Skin of body (tissue), 3 donors: ENCODE measurements at places on chromosomes 3 and 15.

DNA sequence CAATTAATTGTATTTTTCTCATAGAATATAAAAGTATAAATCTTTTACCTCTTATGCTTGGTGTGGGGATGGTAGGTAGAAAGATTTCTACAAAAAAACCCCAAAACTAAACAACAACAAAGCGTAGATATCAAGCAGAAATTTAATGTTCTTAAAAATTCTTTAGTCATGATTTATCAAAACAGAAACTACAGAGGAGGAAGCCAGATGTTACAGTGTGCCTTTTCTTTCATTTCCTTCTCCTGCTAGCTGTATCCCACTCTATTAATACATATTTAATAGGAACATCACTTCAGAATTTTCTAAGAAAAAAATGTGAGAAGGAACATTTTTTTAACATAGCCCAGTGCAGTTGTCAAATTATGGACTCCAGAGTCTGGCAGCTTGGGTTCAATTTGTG lies 420.6 kb downstream of the TUSC7 start:
- peak; percentile 10 for DNase-seq

DNA sequence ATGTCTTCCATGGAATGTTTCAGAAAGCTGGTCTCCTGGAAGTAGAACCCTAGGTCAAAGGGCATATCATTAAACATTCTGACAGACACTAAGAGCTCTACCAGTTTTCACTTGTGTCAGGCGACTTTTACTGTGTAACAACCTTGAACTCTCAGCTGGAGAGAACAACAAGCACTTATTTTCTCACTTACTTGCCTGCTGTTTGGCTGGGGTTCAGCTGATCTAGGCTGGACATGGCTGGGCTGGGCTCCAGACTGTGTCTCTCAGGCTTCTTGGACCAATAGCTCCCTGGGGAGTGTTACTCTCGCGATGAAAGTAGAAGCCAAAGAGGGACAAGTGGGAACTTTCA lies 527.3 kb downstream of the SHQ1 start:
- no peak for DNase-seq

GRCh38 chr15:64755427-64755940 lies 19.9 kb downstream of the RBPMS2 start:
- no peak for DNase-seq

GRCh38 chr3:134330883-134331810 lies 43.1 kb downstream of the AMOTL2 start:
- peak; percentile 86 for DNase-seq

DNA sequence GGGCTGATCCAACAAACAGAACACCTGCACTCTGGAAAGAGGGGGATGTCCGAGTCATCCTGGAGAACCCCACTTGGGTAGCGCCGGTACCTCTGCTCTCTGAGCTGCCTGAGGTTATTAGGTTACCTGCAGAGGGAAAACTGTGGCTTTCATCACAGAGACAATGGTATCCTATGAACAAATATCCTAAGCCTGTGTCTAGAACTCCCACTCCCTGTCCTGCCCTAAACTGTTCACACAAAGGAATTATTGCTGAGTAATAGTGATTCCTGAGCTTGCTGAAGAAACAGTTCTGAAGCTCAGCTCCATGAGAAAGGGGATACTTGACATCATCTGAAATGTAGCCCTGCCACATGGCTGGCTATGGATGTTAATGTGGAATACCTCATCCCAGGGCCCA lies 31.9 kb upstream of the WNT5A start:
- DNase-seq = no peak

DNA sequence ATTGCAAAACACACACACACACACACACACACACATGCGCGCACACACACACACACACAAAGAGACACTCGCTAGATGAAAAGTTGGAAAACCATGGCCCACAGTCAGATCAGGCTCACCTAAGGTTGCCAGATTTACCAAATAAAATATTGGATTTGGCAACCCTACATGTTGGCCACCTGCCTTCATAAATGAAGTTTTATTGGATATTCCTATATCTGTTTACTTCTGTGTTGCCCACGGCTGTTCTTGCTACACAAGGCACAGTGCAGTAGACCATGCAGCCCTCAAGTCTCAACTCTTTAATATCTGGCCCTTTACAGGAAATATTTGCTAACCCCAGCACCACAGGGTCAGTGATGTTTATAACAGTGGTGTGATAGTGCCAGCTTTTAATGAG lies 445.0 kb upstream of the PROK2 start:
- DNase-seq = no peak

DNA sequence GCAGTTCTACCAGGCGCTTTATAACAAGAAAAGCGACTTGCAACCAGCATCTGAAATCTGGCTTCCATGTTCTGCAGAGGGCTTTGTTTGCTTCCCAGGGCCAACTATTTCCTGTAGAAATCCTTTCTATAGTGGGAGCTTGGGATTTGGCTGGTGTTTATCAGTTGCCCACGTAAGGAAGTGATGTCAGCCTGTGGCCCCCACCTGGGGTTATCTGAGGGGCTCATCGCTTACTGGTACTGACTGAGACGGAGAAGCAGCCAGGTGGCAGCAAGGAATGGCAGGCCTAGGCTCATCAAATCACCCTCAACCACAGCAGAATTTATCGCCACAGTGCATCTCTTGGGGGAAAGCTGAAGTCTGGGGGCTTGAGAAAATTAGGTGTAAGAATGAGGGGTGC lies 14.6 kb upstream of the CCR9 start:
- DNase-seq = no peak

- no peak for DNase-seq
Observed at GRCh38 chr3:57041674-57042073, 18.8 kb upstream of the SPATA12 start.

DNA sequence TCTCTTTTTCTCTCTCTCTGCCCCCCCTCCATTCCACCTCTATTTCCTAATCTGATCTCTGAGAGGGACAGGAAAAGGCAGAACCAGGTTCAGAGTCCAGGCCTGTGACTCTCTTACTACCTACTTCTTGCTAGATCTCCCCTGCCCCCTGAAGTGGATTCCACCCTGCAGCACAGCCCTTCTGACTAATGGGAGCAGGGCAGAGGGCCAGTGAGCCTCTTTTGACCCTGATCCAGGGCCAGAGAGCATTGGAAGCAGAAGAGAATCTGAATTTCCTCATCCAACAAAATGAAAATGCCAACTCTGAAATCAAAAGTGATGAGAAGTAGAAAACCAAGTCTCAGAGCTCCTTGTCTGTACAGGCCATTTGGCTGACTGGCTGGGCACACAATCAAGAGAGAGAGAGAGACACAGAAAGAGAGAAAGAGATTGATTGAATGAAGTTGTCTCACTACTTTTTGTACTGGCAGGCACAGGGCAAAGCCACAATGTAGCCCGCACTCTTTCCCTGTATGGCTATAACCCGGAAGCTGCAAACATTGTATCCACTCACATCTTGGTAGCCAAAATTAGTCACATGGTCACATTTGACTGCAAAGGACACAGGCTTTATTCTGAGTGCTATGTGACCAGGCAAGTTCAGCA lies 31.6 kb upstream of the GLCE start:
- no peak for DNase-seq

GRCh38 chr15:100860829-100861510 lies 18.7 kb upstream of the ALDH1A3 start:
- no peak for DNase-seq

GRCh38 chr3:42712688-42713372 lies 10.2 kb upstream of the HHATL start:
- no peak for DNase-seq
